ENCODE measurements at places on chromosomes 16 and 17.
A peak's percentile ranks its signal among the peaks of the same experiment; 100 is the strongest.

DNA sequence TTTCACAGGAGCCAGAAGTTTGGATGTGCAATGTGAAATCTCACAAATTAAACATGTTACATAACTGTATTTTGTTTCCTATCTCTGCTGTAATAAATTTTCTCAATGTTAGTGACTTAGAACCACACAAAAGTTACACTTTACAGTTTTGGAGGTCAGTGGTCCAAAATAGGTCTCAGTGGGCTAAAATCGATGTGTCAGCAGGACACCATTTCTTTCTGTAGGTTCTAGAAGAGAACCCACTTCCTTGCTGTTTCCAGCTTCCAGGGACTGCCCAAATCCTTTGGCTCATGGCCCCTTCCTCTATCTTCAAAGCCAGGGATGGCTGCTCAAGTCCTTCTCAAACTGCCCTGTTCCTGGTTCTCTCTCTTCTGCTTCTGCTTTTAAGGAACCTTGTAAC, 252.7 kb downstream of the WWOX start:
- DNase-seq, result no peak

DNA sequence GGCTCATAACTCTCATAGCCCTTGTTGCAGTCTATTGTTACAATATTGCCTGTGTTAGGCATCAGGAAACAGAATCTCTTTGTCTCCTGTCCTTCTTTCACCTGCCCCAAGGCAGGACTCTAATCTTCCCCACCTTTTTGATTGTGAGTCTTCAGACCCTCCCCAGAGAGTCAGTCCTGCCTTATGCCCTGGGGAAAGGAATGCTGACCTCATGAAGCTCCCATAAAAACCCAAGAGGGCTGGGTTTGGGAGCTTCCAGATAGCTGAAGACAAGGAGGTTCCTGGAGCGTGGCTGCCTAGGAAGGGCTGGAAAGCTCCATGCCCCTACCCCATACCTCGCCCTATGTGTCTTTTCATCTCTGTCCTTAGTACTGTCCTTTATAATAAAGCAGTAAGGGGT, 688.8 kb downstream of the WWOX start:
- no peak for DNase-seq

DNA sequence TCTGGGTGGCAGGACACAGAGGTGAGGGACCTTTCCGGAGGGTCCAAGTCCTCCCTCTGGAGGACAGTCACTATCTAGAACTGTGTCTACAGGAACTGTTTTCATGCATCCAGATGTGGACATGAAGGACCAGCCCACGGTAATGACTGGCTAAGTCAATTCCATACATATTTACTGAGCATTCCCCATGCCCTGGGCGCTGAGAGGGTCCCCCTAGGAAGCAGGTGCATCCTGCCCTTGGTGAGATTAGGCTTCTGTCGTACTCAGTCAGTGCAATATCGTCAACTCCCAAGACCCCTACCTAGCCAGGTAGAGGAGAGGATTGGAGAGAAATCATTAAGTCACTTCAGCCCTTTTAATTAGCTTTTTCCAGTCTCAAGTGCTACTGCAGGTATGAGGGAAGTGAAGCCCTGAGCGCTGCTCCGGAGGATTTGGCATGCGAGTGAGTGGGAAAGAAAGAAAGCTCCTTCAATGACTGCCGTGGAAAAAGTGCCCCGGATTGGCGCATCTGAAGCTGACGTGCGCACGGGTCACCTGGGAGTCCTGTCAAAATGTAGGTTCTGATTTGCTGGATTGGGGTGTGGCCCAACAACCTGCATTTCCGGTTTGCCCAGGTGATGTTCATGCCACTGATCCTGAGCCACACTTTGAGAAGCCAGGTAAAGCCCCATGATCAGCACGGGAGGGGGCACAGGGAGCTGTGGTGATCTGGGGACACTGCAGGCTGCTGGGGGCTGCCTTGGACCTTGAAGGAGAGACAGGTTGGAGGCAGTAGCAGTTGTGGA, 367.4 kb upstream of the TNRC6C start:
- peak; percentile 45 for DNase-seq

- DNase-seq, result no peak
These were observed 532.8 kb downstream of the XYLT1 start for GRCh38 chr16:16938009-16938408.

- DNase-seq, result no peak
These were observed 293.1 kb upstream of the FOXF1 start for GRCh38 chr16:86217001-86217890.

- no peak for DNase-seq
These were observed 5.3 kb downstream of the NKIRAS2 start for GRCh38 chr17:42025191-42025579.

- no peak for DNase-seq
These were observed 60.9 kb upstream of the ZNF750 start for GRCh38 chr17:82900741-82901140.

- no peak for DNase-seq
These were observed 88.4 kb downstream of the ASIC2 start for GRCh38 chr17:33204701-33205100.

- DNase-seq, result no peak
These were observed 407.8 kb upstream of the C16orf82 start for GRCh38 chr16:26658915-26659314.

DNA sequence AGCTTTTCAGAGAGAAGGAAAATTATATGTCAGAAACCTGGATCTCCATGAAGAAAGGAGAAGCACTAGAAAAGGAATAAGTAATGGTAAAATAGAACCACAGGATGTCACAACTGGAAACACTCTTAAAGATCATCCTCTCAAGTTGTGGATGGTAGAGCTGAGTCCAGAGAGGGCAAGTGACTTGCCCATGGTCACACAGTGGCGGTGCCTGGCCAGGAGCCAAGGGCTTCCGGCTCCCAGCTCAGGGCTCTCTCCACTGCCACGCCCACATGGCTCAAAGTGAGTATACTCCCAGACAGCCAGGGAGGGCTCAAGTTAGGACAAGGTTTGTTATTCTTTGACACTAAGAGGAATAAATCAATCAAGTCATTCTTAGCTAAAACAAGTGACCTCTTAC, 159.8 kb downstream of the COPRS start:
- DNase-seq, result no peak

DNA sequence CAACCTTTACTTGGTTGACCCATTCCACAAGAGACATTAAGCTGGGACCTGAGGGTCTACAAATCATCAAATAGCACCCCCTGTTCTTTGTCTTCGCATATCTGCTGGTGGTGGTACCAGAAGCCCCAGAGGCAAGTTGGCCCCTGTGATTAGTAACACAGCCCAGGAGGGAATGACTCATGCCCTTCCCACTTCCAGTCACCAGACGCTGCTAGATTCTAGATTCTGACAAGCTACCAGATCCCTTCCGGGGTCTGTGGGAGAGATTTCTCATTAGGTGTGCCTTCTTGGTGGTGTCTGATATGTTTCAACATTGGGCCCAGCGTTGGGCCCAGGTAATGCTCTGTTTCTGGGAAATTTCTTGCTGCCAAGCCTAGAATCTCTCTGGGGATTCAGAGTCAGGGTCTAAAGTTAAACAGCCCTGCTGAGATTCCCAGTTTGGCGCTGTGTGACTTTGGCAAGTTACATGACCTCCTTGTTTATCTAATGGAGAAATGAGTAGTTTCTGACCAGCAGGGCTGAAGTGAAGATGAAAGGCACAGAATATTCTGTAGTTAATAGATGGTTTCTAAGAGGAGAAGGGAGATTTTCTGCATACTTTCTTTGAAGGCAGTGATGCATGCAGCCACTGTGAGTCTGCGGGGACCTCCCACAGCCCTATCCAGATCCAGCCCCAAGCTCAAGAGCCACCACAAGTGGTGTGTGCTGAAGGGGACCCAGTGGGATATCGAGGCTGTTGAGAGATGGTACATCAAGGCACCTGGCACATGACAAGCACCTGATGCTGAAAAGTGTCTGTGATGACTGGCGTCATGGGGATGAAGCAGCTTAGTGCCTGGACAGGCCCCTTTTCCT, 3.9 kb downstream of the TRPV2 start:
- no peak for DNase-seq

DNA sequence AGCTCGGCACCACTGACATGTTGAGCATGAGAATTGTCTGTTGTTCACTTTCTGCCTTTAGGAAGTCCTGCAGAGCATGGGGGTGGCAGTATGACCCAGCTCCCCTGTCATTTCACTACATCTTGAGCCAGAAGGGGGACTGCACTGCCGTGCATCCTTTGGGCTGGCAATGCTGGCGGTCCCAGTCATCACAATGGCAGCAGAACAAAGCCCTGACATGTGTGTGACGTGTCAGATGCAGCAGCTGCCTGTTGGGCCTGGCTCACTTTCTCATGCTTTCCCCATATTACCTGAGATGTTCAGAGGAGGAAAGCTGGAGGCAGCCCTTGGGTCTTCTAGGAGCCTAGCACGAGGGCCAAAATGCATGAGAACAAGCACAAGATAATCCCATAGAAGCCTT, 6.3 kb upstream of the ABAT start:
- DNase-seq, result no peak

DNA sequence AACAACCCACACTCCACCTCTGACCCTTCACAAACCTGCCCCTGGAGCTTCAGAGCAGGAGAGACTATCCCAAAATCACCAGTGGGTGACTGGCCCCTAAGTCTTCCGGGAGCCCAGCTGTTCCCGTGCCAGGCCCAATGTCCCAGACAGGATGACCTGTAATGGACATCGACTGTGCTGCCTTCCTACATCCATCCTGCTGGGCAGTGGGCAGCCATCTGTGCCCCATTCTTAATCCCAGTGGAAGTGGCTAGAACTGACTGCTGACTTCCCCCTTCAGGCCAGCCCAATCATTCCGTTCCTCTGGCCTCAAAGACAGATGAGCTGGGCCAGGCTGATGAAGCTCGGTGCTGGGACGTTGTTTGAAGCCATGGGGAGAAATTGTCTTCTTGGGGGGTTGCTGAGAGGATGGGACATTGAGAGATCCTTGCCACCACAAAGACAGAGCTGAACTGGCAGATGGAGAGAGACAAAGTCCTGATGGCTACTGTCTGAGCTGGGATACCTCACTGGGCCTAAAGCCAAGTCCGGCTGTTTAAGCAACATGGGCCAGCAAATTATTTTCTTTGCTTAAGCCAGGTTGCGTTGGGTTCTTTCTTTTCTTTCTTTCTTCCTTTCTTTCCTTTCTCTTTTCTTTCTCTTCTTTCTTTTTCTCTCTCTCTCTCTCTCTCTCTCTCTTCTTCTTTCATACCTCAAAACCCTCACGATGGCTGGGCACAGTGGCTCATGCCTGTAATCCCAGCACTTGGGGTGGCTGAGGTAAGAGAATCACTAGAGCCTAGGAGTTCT, 17.9 kb upstream of the ALOX15B start:
- no peak for DNase-seq

DNA sequence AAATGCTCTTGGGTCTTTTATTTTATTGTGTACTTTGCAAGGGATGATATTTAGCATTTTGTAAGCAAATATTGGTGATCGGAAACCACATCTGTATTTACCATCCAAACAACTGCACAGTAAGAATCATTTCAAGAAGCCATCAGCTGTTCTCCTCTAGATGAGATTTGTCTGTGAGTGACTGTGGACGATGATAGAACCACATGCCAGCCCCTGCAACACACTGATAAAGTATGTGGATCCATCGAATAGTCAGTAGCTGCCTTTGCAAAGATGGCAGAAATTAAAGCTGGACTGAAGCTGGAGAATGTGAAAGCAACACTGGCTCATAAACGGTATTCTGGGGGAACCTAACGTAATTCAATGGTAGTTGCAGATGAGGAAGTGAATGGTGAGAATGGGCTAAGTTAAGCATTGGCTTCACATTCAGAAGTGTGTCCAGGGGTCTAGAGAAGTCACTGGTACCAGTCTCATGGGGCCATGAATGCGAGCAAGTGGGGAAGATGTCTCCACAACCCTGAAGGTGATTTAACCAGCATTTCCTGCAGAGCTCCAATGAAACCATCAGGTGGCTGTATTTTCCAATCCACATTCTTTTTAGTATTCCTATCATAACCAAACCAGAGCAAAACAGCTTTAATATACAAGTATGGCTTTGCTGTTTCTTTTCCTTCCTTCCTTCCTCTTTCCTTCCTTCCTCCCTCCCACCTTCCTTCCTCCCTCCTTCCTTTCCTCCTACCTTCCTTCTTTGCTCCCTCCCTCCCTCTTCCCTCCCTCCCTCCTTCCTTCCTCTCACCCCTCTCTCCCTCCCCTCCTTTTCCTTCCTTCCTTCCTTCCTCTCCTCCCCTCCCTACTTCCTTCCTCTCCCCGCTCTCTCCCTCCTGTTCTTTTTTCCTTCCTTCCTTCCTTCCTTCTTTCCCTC, 169.4 kb downstream of the ABCA8 start:
- no peak for DNase-seq

DNA sequence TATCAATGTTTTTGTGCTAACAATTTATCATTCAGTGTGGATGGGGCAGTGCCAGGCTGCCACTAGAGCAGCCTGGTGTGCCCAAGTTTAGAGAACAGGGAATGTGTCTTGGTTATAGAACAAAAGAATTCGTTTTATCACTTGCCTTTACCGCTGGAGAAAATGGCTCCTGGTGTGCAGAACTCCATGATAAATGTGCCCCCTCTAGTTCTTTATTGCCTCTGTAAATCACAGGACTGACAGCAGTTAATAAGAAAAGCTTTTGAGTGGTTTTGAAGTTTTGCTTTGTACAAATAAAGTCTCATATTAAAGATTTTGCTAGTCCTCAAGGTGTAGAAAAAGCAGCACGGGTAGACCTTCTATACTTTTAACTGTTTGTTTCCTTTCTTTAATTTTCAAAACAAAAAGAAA, 28.2 kb upstream of the PSMD7 start:
- DNase-seq, result no peak

DNA sequence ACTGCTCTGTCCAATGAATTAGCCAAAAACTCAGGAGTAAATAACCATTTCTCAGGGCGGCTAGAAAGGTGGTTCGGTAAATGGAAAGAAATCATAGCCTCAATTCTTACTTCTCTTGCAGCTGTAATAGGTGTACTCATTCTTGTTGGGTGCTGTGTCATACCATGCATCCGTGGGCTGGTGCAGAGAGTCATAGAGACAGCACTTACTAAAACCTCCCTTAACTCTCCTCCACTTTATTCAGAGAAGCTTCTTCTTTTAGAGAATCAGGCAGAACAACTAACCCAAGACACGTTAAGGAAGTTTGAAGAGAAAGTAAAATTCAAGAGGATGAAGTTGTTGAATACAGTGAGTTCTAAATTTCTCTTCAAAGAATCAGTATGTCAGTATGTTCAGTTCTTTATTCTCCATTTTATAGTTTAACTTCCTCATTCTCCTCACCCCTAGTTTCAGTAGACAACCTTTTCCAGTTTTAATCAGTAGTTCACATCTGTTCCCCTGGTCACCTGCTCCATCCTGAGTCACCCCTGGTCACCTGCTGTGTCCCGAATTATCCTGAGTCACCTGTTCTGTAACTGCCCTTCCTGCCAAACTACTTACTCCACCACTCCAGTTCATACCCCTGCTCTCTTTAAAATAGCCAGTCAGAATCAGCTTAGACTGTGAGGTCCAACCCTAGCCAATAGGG, 85.9 kb downstream of the EMP2 start:
- DNase-seq, result no peak

- no peak for DNase-seq
These were observed 74.7 kb upstream of the CDH5 start for GRCh38 chr16:66291833-66292232.

- DNase-seq, result no peak
These were observed 67.5 kb downstream of the KLHDC4 start for GRCh38 chr16:87698241-87698640.

GRCh38 chr17:73495641-73496040, 148.6 kb downstream of the SDK2 start:
- no peak for DNase-seq

Data from DMS153 (cell line).